ENCODE measurements at places on chromosomes 2 and 18.
A peak's percentile ranks its signal among the peaks of the same experiment; 100 is the strongest.

DNA sequence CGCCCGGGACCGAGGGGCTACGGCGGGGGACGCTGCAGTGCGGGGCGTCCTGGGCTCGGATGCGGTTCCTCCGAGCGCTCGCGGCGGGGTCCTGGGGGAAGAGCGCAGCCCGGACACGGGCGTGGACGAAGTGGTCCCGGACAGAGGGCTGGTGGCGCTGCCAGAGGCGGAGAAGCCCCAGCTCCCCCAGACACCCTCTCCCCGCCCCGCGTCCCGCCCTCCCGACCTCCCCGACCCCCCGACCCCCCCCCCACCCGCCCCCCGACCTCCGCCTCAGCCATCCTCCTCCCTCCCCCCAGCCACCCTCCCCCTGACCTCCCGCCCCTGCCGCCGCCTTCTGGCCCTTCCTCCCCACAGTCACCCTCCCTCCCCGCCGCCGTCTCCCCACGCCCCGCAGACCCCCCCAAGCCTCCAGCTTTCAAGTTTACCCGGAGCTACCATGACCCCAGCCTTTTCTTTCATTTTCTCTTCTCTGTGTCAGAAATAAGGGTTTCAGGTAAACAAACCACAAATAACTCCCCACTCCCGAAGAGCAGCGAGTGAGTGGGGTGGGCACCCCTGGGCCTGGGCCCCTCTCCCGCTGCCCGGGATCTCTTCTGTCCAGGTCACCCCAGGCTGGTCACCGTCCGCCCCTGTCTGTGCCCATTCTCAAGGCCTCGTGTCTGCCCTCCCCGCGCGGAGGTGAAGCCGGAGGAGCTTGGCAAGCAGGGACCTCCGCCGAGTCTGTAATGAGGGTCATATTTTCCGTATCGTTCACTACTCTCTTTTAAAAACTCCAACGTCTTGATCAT, 5.1 kb downstream of the NFATC1 start:
- DNase-seq: no peak

GRCh38 chr2:217903859-217904613, 98.8 kb downstream of the TNS1 start:
- DNase-seq: no peak

- DNase-seq: peak; percentile 26
These were observed 355.3 kb upstream of the NRXN1 start for GRCh38 chr2:51387235-51387634.

GRCh38 chr18:12012697-12013096, 31.4 kb downstream of the IMPA2 start:
- DNase-seq: no peak

GRCh38 chr2:64298161-64298560, 153.9 kb upstream of the PELI1 start:
- DNase-seq: no peak

GRCh38 chr2:131153529-131153928, 48.4 kb downstream of the PLEKHB2 start:
- no peak for DNase-seq

DNA sequence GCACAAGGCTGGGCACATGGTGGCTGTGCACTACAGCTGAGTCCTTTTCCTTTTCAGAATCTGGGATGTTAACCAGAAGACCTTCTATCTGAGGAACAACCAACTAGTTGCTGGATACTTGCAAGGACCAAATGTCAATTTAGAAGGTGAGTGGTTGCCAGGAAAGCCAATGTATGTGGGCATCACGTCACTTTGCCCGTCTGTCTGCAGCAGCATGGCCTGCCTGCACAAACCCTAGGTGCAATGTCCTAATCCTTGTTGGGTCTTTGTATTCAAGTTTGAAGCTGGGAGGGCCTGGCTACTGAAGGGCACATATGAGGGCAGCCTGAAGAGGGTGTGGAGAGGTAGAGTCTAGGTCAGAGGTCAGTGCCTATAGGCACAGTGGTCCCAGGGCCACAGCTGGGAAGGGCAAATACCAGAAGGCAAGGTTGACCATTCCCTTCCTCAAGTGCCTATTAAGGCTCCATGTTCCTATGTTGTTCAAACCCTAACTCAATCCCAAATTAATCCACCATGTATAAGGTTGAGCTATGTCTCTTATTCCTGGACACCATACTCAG, 2.2 kb downstream of the IL1RN start:
- DNase-seq: no peak

DNA sequence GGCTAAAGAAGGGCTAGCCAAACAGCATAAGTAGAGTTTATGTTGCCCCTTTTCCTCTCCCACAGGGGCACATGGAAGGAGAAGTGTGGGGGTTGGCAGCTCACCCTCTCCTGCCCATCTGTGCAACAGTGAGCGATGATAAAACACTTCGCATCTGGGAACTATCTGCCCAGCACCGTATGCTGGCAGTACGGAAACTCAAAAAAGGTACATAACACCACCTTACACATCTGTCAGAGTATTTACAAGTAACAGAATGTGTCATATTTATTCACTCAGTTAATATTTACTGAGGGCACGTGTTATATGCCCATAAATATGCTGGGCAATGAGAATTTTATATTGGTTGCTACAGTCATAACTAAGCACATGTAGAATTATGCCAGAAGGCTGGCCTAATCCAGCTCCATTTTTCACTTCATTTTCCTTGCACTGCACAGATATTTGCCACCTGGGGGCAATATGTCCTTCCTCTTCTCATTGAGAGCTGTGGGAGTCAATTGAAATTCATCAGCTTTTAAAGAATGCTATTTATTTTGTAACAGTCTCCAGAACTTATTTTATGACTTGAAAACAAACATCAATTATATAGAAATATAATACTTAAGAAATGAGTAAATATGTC, 150.6 kb downstream of the RTN4 start:
- peak; percentile 76 for DNase-seq

DNA sequence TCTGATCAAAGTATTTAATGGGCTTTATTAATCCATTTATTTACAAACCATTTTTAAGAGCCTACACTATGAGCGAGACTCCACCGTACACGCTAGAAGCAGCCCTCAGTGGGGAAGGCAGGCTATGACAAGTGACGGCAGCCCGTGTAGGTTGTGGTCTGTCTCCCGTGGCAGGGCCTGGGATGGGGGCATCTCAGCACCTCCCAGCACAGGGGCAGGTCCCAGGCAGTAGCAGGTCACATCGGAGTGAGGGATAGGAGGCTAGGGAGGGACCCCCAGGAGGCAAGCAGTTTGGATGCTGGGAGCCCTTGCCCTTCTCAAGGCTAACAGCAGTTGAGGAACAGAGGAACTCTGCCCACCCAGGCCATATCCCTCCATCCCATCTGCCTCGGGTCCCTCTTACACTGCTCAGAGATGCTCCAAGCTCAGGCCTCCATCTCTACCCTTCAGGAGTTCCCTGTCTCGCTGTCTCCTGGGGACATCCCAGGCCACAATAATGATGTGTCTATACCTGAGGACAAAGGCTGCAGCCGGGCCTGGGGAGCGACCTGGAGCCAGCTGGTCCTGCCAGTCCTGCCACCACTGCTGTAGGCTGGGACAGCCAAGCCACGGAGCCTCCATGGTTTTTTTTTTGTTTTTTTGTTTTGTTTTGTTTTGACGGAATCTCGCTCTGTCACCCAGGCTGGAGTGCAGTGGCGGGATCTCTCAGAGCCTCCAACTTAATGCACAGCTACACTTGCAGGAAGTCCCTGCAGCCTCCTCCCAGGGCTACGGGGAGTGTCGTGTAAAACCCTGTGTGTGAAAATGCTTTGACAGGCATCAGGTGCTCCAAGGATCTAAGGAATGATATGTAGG, 92.0 kb downstream of the NDUFA10 start:
- no peak for DNase-seq

DNA sequence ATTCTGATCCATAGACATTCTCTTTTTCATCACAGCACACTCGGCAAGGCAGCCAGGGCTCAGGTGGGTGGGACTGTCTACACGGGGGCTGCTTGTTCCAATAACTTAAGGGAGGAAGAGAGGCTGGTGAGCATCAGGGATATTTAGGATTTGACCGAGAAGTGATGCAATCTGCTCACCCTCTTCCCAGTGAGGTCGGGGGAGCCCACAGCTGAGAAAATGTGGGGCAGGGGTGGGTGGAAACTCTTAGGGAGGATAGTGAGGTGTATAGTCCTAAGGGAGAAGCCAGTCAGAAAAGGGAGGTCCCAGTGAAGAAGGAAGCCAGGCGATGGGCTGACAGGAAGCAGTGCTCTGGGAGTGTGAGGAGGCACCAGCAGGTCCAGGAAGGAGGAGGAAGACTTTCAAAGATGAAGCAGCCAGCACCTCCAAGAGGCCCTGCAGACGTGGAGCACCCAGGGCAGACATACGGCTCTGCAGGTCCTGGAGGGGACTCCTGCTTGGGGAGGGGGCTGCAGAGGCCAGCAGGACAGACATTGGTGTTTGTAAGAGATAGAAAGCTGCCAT, 76.8 kb downstream of the GYPC start:
- DNase-seq: no peak

GRCh38 chr2:234252772-234253171, 202.3 kb downstream of the SPP2 start:
- no peak for DNase-seq

- DNase-seq: no peak
These were observed 3.4 kb downstream of the TMEM185B start for GRCh38 chr2:120219766-120220165.

DNA sequence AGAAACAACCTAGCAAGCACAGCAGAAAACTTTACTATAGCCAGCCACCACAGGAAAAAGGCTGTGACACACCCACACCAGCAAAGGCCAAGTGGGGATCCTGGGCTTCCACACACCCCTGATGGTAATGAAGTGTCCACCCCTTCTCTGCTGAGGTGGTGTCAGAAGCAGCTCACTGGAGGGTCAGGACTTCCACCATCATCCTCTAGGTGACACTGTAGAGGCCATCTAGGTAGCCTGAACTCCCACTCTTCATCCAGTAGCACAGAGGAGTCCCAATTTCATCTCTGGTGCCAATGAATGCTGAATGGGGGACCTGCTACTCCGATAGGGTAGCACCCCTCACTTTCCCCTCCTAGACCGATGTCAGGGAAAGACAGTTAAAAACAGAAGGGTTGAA, 1544.4 kb downstream of the LRP1B start:
- DNase-seq: peak; percentile 19

DNA sequence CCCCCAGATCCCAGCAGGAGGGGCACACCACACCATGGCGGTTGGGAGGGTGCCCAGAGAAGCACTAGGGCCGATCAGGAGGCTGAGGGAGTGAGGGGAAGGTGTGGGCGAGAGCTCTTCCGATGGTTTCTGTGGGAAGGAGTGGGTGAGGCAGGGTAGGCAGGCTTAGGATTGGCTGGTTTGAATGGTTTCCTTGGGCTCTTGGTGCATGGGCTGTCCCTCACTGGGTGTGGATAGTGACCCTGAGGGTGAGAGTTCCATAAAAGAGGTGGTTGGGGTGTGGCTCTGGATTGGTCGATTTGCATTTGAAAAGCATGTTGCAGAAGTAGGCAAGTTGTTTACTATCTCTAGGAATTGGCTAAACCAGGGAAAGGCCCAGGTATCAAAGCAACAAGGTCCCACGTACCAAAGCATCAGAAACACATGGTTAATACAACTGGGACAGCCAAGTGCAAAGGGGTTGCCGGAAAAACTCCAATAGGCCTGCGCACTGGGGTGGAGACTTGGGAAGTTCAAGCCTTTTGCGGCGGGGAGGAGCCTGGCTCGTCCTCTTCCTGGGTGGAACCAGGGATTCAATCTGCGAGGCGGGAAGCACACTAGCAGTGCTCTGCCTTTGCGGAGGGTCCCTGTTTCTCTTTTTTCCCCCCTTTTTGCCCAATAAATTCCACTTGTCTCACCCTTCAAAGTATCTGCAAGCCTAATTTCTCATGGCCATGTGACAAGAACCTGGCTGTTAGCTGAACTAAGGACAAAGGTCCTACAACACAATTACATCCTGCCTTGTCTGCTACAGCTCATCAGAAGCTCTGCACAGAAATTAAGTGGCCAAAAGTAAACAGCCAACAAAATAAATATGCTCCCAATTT, 43.2 kb downstream of the IL1R2 start:
- no peak for DNase-seq

- DNase-seq: no peak
These were observed 100.1 kb upstream of the TLK1 start for GRCh38 chr2:171260471-171261424.

- DNase-seq: no peak
These were observed 13.6 kb downstream of the RBM45 start for GRCh38 chr2:178125862-178126261.

DNA sequence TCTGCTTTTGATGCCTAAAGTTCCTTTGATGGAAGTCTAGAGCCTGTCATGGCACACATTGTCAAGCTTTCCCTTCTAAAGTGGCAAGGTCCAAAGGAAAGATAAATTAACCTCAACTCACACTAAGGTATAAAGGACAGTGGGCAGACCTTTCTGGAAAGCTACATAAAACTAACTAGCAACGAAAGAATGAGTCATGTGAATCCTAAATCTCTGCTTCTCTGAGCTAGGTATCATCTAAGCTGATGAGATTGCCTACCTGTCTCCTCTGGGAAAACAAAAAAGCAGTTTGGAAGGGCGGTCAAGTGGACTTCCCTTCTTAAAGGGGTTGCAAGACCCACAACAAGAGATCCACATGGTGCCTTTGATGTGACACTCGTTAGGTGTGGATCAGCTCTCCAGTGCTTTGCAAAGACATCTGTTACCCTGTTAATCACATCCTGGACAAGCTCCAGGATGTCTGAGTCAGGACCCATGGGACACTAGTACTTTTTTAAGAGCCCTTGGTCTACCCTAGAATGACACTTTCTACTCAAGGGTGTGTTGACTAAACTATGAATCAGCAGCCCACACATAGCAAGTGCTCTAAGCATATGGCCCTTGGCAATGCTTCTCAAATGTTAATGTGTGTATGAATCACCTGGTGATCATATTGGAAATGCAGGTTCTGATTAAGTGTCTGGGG, 173.5 kb downstream of the ALK start:
- DNase-seq: peak; percentile 100

GRCh38 chr2:240962300-240963064, 35.9 kb upstream of the SNED1 start:
- no peak for DNase-seq

GRCh38 chr2:228860601-228861285, 410.3 kb downstream of the PID1 start:
- DNase-seq: no peak

DNA sequence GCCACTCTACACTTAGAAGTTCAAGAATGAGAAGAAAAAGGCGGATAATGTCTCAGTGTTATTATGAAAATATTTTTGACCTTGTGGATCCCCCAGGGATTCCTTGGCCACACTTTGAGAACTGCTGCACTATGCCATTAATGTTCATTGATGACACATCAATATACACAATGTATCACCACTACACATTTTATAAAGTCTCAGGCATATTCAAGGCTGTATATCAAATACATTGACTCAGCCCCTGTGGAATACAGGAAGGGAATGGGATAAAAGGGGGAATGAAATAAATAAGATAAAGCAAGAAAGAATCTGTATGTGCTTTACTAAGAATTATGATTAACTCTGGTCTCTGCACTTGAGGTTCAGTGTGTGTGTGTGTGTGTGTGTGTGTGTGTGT, 69.1 kb downstream of the INHBB start:
- DNase-seq: no peak

GRCh38 chr18:47557160-47557559, 305.7 kb upstream of the SKOR2 start:
- DNase-seq: no peak

- DNase-seq: peak; percentile 27
These were observed 387.6 kb upstream of the TNP1 start for GRCh38 chr2:217247476-217247875.
